ENCODE measurements at places on chromosomes 1 and 21.
A peak's percentile ranks its signal among the peaks of the same experiment; 100 is the strongest.

GRCh38 chr1:76950306-76950705 lies 83.0 kb downstream of the ST6GALNAC5 start:
- no peak for DNase-seq

DNA sequence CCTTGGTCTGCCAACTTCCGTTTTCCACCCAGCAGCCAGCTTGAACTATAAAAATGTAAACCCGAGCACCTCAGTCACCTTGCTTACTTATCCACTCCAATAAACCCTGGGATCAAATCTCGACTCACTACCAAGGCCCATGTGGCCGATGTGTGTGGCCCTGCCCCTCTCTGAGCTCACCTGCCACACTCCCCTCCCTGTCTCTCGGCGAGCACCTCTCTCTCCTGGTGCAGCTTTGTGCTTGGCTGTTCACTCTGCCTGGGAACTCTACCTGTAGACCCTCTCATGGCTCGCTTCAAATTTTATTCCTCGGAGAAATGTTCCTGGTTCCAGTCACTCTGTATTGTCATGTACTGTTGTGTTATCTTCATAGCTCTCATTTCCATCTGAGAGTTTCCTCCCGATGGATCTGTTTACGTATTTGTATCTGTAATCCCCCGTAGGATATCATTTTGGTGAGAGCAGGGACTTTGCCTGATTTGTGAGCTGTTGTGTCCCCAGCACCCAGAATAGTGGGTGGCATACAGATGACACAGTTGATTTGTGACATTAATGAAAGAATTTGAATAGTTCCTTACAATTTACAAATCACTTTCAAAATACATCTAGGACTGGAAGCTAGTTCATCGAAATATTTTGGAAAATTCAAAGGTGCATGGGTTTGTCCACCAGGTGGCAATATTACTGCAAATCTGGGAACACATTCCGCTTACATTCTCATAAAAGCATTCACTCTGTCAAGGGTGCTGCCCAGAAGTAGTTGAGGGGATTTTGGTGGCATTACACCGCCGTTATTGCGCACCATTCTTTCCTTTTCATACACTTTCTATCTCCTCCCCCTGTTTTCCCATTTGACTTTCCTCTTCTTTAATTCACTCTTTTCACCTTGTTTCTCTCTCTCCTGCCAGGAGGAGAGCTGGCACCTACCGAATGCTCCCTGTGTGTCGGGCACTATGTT lies 95.3 kb downstream of the ABCA4 start:
- DNase-seq, result no peak

DNA sequence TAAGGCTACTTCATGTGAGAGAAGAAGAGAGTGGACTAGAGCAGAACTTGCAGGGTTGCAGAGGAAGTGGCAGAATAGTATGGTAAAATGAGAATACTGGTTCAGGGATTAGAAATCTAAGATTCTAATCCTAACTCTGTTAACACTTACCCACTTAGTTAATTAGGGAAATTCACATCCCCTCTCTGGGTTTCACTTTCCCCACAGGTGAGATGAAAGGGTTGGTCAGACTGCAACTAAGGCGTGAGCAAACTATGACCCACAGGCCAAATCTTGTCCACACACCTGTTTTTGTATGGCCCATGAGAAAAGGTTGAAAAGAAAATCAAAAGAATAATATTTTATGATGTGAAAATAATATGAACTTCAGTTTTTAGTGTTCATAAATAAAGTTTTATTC lies 117.5 kb downstream of the MACF1 start:
- no peak for DNase-seq

DNA sequence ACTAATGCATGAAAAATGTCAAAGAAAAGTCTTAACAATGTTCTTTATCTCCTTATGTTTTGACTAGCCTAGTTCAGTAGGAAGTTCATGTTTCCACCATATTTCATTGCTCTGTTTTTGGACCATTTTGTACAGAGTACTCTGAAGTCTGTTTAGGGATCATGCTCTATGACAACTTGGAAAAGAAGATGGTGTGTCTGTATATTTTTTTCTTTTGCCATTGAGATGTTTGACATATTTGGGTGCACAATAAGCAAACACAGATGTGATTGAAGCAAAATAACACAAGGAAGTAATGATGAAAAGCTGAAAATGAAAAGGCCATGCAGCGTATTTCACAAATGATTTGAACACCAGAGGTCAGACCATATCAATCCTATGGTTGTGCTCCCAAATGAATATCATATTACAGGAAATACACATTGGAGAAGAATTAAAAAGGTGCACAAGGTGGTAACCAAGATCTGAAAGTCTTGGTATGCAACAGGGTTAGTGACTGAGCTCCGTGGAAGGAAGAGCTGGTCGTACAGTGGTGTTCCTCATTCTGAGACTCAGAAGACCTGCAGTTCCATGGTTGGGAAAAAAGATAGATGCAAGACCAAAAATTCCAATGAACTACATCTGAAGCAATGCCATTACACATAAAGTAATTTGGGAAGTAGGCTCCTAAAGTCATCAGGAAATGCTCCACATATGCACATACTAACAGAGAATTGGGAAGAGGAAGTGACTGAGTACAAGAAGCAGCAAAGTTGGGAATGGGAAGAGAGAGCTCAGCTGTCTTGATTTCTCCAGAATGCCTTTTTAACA lies 463.5 kb downstream of the LMO4 start:
- DNase-seq, result no peak

DNA sequence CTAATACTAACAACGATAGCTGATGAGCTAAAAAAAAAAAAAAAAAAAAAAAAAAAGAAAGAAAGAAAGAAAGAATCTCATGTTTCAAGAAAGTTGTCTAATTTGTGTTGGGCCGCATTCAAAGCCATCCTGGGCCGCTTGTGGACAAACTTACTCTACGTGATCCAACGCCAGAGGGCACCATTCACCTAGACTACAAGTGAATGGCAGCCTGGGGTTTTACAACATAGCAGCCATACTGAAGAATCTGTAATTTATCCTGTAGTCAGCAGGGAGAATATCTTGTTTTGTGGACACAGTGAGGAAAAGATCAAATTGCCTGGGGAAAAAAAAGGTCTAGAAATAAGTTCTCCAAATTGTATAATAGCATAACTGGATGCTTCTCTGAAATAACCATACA lies 47.0 kb downstream of the CYP2J2 start:
- peak; percentile 48 for DNase-seq

- DNase-seq, result no peak
Observed at GRCh38 chr1:243525085-243525487, 269.2 kb downstream of the SDCCAG8 start.

DNA sequence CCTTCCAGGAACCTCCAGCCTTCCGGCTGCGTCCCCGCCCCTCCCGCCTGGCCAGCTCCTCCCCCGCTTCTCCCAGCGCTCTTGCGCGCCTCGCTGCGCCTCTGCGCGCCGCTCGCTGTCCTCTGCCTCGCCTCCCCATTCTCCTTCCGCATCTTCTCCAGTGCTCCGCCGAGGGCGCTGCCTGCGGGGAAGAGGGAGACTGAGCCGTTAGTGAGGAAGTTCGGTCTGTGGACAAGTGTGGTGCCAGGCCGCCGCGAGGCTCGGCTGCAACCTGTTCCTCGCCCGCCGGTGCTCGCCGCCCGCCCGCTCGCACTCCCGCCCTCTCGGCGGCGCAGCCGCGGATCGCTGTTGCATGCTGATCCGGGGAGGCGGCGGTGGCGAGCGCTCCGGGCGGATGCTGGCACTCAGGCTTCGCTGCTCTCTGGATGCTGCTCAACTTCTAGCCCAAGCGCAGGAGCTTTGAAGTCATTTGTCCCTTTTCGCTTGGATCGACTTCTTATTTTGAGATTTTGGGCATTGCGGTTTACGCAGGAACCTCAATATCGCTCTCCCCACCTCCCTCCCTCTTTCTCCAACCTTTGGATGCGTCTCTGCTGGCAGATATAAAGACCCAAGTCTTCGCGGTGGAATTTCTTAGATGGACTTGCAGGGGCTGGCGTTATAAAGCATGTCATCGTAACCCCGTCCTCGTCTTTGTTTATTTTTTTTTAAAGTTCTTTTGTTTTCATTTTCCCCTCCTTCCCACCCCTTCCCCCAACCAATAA lies 614 bp upstream of the CACNA1E start:
- DNase-seq, result peak; percentile 52

DNA sequence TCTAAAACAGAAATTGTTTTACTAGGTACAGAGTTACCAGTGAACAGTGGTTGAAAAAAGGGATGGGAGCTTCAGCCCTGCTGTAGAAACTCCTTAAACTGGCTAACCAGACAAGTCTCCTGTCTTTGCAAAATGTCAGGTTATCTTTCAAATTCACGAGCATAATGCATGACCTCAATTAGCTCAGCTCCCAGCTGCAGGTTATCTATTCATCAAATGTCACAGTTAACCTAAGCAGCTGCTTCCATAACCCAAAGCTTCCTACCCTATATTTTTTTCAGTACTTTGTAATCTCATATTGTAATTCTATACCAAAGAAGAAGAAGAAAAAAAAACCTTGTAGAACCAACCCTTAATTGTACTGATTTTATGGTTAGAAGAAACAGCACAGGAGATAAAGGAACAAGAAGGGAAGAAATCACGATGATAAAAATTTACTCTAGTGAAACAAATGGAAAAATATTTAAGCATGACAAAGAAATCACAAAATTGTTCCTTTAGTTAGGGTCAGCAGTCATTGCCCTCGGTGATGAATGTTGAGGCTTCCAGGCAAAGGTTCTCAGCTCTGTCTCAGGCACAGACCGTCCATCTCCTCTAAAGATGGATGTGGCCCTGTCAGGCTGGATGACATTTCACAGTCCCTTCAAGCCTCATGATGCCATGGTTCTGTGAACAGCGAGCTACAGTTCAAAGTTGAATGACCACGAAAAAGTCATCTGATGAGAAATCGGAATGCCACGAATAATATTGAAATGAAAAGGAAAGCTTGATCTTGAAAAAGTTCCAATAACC lies 95.9 kb downstream of the PLD5 start:
- DNase-seq, result no peak

DNA sequence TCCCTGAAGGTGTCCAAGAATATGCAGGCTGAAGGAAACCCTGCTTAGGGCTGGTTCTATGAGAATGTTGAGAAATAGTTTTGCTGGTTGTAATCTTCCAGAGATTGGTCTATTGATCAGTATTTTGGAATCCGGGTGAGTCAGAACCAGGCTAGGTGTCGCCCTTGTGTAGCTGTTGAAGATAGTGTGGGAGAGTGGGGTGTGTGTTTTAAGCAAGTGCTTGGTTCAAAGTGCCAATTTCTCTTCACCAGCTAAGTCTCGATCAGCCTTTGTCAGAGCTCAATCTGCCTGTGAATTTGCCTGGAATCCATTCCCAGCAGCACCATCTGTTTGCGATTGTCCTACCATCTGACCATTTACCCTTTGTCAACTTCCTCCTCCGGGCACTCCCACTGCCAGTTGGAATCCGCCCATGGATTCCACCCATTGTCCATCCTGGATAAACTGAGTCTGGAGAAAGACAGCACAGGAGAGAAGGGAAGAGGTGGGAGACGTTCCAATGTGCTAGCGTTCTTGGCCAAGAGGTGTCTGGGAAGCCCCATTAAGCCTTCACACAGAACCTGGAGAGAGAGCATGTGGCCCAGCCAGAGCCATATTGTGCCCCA lies 59.4 kb upstream of the CYP2J2 start:
- DNase-seq, result no peak

- no peak for DNase-seq
Observed at GRCh38 chr1:7973086-7973485, 11.6 kb downstream of the PARK7 start.

DNA sequence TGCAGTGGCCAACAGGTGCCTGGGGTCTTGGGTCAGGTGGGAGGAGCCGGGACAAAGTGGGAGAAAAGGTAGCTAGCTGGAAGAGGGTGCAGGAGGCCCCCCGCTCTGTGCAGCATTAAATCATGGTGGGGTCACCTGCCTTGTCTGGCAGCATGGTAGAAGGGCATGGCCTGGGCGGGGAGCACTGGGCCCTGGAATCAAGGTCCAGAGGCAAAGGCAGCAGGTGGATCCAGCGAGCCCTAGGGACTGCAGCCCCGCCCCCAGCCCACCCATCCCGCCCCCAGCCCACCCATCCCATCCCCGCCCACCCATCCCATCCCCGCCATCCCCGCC lies 16.7 kb upstream of the TTLL10 start:
- no peak for DNase-seq

DNA sequence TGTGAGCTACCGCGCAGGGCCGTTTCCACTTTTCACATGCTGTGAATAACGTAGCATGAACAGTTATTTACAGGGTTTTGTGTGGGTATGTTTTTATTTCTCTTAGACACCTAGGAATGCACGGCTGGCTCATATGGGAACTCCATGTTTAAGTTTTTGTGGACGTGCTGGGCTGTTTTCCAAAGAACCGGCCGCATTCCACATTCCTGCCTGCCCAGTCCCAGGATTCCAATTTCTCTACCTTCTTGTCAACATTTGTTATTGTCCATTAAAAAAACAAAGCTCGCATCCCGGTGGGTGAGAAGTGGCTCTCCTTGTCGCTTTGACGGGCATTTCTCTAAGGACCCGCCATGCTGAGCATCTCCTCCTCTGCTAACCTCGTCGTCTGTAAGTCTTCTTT lies 47.1 kb upstream of the LRRC3 start:
- no peak for DNase-seq

GRCh38 chr1:228744918-228745317 lies 9.6 kb downstream of the RHOU start:
- DNase-seq, result no peak

GRCh38 chr1:87644033-87644578 lies 315.4 kb downstream of the LMO4 start:
- DNase-seq, result no peak

DNA sequence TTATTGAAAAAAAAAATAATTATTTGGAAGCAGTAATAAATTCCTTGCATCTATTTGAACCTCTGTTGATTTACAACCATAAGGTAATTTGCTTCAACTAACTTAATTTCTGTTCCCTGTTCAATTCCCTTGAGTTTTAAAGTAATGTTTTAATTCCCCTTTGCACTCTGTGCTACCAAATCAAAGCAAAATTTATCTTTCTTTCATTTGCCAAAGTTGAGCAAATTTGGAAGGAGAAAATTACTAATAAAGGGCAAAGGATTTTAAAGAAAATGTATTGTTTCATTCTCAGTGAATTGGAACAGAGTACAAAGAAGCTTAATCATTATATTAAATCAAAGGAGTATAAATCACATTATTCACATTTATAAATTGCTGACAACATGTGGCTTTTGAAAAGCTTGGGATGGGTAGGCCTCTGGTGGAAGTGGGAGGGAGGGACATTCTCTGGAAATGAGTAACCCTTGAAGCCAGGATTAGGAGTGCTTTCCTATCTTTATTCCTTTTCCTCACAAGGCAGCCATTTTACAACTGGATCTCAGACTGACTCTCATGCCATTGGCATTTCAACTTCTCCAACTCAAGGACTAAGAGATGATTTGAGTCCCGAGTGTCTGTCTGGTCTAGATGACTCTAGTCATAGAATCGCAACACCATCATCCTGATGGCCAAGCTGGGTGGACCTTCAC lies 331.6 kb upstream of the DUSP10 start:
- no peak for DNase-seq

Measured in activated CD4-positive, alpha-beta memory T cell treated with anti-CD3 and anti-CD28 coated beads, Interleukin-2, amount 10 ng/mL, durations not matched to agents 7 days and 5 days (primary cell).